Activated T-cell treated with anti-CD3 and anti-CD28 coated beads, Interleukin-2, amount 50 U/mL, for 4 hours (primary cell): ENCODE measurements at places on chromosomes 13 and 19.

DNA sequence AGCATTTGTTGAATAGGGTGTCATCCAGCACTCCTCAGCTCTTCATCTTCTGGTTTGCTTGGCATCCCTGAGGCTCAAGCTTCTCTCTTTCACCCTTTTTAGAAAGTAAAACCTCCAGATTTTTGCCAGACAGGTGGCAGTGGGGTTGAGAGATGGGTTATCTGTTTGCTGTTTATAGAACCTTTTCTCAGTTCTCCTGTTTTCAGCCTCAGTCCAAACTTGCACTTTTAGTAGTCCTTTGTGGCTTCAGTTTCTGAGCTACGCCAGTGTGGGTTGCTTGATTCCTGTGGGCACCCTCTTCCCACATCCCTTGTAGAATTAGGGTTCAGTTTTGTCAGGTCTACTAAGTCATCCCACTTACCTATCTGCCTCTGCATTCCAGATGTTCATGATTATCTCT lies 147.9 kb downstream of the PAN3 start:
- DNase-seq = no peak

DNA sequence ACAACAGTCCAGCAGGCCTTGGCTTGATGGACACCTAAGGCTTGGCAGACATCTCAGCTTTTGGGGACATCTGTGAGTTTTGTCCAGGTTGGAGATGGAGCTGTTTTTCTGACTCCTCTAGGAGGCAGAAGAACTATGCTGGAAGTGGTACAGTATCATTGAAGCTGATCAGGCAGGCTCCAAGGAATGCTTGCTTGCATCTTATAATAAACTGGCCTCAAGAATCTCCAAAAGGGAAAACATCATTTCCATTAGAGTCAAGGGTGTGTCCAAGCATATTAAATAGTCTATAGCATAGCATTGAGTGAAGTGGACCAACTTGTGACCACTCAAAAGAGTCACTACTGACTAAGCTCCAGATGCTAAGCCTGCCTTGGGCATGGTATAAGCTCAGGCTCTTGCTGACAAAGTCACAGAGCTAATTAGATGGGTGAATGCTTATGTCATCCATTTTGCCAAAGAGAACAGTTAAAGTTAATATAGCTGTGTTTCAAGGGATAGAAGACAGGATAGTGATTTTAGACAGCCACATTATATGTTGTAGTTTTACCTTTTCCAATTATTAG lies 216.0 kb downstream of the DNAJC15 start:
- no peak for DNase-seq

GRCh38 chr13:113630296-113630695 lies 27.7 kb downstream of the ATP4B start:
- no peak for DNase-seq

- DNase-seq = no peak
These were observed 4.6 kb upstream of the UBL3 start for GRCh38 chr13:29855009-29855408.

GRCh38 chr13:79379274-79379673 lies 26.8 kb downstream of the RBM26 start:
- DNase-seq = no peak

- no peak for DNase-seq
These were observed 99.6 kb downstream of the PAN3 start for GRCh38 chr13:28237944-28238343.

GRCh38 chr13:43270130-43270830 lies 246.9 kb downstream of the DNAJC15 start:
- no peak for DNase-seq

DNA sequence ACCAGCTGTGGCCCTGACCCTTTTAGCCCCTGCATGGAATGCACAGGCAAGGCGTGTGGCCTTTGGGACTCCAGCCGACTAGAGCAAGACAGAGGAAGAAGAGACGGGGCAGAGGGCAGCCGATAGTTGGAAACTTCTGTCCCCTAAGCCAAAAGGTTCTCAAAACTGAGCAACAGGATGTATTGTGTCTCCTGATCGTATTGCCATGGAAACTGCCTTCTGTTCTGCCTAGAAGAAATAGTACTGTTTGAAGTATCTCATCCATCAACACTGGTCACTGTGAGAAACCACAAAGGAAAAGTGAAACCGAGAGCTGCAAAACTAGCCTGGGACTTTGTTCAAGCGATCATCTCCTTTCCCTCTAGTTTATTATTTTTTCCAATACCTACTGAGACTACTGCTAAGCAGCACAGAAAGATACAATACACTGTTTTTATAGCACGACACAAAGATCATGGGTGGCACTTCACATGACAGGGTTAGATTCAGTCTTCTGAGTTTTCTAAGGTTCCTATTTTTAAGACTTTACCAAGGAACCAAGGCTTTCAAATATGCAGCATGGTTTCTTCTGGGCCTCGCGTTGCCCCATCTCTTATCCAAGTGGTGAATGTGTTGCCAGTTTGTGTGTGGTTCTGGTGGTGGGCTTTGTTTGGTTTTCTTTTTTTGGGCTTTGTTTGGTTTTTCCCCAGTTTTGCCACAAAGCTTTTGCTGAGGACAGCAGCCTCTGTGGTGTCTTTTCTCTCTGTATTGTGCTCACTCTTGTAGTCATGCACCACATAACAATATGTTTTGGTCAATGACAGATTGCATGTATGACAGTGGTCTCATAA lies 49.3 kb upstream of the GPR183 start:
- DNase-seq = no peak

- DNase-seq = no peak
These were observed 7.1 kb downstream of the CD37 start for GRCh38 chr19:49342291-49342721.

DNA sequence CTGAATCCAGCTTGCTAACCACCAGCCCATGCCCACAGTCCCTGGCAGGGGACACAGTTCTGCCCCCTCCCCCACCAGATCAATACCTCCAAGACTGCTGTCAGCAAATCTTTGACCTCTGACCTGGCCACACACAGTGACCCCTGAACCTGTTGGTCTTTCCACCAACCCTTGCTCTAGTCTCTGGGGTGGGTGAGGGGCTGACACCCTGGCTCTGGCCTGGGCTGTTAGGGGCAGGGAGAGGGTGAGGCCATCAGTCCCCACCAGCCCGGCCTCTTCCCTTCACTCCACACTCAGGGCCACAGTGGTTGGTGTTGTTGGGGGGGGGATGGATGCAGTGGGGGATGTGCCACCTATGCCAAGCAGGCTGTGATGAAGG lies 21.8 kb upstream of the SLC7A10 start:
- DNase-seq = no peak

- DNase-seq = no peak
These were observed 67.3 kb upstream of the SLC10A2 start for GRCh38 chr13:103133556-103133955.

DNA sequence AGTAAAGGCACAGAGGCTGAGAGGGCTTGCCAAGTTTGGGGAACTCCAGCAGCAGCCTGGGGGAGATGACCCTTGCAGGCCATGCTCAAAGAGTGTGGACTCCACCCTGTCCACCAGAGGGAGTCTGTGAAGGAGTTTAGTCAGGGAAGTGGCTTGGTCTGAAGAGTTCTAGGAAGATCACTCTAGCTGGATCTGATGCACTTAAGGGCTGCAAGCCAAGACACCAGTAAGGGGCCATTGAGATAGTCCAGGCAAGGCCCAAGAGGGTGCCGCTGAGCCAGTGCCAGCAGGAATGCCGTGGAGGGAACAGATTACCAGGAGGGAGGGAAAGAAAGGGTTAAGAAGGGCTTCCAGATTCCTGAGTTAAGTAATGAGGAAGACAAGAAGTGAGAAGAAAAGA lies 68.7 kb downstream of the ZAR1L start:
- no peak for DNase-seq

DNA sequence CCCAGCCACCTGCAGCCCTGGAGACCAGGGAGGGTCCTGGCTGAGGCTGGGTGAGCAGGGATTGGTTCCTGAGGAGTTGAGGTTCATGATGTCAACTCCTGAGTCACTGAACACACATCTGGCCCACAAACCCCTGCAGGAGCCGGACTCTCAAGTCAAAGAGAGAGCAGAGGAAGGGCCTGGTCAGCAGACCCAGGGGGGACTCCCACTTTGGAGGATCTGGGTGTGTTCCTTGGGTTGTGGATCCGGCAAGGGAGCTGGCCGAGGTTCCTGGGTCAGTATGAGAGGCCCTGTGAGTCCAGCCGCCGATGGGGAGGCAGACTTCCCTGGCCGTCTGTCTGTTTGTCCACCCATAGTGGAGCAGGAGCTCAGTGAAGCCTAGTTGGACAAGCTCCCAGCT lies 4.0 kb downstream of the SLC7A10 start:
- DNase-seq = no peak

DNA sequence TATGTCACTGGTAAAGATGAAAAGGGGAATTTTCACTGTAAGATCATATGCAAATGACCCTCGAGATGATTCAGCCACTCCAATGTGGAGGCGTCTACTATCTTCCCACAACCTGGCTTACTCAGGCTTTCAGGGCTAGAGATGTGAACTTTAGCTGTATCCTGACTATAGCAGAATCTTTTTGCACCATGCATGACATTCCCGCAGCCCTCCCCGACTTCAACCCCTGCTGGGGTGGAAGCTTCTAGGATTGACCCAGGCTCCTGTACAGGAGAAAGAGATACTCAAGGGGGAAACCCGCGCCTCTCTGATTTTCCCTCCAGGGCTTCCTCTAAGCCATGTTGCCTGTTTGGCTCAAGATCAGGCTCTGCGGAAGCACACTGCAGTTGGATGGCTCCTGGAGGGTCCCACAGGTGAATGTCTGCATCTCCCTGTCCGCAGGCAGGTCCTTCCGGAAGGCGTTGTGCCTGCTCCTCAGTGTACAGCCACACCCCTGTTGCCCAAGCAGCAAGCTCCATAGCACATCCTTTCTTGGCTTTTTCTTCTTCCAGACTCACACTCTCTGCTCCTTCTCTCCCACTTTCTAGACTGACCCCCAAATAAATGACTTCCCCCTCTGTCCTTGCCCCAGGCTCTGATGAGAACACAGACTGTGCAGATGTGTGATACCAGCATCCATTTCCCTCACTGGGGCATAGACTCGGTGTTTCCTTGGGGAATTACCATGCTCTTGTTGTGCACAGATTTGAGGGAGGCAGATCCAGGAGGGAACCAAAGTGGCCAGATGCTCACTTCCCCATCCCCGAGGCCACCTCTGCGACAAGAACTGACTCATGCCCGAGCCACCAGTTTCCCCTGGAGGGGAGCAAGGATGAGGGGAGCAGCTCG lies 29.1 kb upstream of the POP4 start:
- no peak for DNase-seq

GRCh38 chr13:95499811-95500712 lies 52.5 kb upstream of the CLDN10 start:
- no peak for DNase-seq

DNA sequence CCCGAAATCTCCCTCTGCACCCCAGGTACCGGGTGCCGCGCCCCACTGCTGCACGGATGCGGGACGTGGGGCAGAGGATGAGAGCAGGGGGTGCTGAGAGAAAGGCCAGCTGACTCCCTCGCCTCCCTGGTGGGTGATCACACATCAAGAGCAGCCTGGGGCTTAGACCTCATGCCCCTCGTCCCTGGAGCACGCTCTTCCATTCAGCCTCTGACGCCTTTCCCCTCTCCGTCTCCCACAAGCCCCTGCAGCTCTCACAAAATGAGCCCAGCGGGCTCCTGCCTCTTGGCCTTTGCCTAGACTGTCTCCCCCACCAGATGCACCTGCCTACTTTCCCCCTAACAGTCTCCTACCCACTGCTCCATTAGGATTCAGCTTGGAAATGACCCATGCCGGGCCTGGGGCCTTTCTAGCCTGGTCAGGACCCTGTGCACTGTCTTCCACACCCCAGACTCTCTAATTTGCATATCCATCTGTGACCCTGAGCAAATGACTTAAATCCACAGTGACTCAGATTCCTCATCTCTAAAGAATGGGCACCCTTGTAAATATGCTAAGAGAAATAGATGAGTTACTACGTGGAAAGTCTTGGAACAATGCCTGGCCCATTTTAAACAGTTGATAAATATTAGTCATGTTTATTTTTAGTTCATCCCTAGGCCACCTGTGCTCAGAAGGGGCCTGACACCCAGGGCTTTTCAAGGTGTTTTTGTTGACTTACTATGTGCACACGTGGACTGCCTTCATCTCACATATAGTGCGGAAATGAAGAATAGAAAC lies 582 bp upstream of the PTPRH start:
- no peak for DNase-seq

- DNase-seq = no peak
These were observed 14.4 kb upstream of the PLEKHF1 start for GRCh38 chr19:29650772-29651387.

DNA sequence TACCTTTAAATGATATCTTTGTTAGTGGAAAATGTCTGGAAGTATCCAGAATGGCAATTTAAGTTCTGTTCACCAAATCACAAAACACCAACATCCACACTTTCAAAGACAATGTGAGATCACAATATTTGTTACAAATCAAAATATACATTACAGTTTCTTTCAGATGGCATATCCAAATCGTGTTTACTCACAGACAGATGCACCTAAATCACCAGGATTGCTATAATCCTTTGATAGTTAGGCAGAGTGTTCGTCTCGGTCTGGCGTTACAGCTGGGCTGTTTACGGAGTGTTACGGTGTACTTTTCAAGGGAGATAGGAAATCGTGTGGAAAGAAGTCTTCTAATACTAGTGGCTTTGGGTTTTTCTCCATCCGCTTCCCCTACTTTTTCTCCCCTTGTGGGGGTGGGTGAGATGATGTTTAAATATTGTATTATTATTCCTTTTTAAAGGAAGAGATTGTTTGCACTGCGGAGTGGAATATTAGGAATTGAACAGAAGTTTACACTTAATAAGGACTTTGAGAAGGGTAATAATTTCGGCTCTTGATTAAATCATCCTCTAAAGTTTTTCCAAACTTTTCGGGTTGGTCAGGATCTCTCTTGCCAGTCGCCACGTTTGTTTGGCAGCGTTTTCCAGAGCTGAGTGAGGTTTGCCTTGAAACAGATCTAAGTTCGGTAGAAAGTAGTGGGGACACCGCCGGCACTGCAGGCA lies 1.8 kb downstream of the MAB21L1 start:
- no peak for DNase-seq

GRCh38 chr13:31797154-31797775 lies 57.9 kb downstream of the RXFP2 start:
- no peak for DNase-seq

GRCh38 chr13:30333616-30334015 lies 26.3 kb upstream of the KATNAL1 start:
- no peak for DNase-seq

GRCh38 chr19:45124021-45124420 lies 31.0 kb downstream of the PPP1R37 start:
- DNase-seq = no peak

DNA sequence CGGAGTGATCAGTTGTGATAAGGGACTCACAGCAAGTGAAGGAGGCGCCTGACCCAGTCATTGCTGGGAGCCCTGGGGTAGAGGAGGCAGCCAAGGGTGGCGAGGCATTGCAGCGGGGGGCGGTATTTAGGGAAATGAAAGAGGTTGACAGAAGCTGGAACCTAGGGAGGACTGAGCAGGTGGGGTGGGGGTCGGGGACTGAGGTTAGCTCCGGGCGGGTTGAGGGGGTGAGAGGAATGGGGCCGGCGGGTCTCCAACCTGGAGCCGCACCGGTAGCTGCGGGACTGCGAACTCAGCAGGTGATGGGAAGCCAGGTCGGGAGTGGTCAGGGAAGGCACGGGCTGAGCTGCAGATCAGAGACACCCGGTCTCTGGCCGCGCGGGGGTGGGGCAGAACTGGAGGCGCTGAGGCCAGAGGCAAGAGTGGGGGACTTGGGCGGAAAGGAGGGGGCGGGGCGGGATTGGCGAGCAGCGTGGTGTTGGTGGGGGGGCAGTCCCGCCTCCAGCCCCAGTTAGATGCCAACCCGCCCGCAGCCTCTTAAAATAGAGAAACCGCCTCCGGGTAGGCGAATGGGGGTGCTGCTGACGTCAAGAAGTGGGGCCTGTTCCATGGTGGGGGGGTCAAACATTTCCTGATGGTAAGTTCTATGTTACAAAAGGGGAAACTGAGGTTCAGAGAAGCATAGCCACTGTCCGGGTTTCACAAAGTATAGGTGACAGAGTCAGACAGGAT lies 1.5 kb downstream of the MAST3 start:
- no peak for DNase-seq
